Activated naive CD4-positive, alpha-beta T cell (primary cell): ENCODE measurements at places on chromosomes 3 and 15.

- DNase-seq: no peak
Measured at GRCh38 chr3:149702691-149703441, 45.0 kb upstream of the WWTR1 start.

DNA sequence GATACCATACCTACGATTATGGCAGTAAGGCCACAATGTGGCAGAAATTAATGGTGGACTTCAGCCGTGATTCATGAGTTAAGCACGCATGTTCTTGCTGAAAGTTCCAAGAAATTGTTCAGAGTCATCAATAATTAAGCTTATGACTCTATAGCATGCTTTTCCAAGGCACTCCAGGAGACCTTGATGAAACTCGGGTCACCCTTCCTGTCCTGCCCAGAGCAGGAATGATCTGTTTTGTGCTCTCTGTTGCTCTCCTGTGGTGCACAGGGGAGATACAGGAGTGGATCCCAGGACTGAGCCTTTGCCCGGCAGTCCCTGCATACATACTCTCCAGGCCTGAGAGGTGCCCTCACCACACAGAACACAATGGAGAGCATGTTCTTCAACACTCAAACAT is 141.6 kb upstream of the SLC2A2 start:
- no peak for DNase-seq

DNA sequence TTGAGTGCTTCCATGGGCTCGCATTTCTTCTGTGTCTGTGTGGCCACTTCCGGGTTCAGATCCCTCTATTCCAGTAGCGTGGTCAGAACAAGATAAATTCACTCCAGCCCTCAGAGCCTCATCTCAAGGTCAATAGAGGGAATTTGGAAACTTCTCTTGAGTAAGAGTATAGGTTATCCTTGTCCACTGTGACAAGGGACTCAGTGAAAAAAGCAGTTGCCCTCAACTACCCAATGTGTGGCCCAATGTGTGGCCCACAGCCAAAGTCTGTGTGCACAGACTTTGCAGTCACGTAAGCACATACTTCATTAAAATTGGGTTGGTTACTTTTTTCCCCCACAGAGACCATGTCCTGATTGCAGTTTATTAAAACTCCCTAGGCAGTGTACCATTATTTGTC is 305.6 kb upstream of the SEMA6D start:
- no peak for DNase-seq

- no peak for DNase-seq
Measured at GRCh38 chr3:111072031-111072921, 660 bp downstream of the NECTIN3 start.

DNA sequence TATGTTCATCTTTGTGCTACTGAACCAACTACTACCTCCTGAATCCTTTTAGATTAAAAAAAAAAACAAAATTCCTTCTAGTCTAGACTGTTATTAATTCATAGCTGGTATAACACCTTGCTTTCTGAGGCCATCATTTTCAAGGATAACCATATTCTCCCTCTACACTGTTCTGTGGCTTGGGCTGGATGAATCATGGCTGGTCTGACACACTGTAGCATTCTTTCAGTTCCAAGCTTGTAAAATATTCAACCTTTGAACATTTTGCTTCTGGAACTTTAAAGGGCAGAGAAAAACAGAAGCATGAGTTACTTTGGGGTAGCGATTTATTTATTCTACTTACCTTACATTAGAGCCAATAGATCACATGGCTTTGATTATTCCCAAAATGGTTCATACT is 7.6 kb downstream of the HSPBAP1 start:
- no peak for DNase-seq

DNA sequence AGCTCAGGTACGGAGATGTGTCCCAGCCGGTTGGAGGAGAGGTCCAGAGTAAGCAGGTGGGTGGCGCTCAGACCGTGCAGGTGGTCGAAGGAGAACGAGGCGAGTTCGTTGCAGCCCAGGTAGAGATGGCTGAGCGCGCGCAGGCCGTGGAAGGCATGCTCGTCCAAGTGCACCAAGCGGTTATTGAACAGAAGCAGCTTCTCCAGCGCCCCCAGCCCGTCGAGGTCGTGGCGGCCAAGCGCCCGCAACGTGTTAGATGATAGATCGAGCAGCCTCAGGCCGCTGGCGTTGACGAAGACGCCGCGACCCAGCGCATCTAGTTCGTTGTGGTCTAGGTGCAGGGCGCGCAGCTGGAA is 648 bp downstream of the AMIGO3 start:
- DNase-seq: no peak
